LNCaP clone FGC (cell line): ENCODE measurements at places on chromosomes 1 and 21.
A peak's percentile ranks its signal among the peaks of the same experiment; 100 is the strongest.

- DNase-seq: no peak
Observed at GRCh38 chr1:203252678-203253077, 23.2 kb upstream of the CHIT1 start.

GRCh38 chr1:46246548-46247435, 771 bp upstream of the RAD54L start:
- no peak for DNase-seq

DNA sequence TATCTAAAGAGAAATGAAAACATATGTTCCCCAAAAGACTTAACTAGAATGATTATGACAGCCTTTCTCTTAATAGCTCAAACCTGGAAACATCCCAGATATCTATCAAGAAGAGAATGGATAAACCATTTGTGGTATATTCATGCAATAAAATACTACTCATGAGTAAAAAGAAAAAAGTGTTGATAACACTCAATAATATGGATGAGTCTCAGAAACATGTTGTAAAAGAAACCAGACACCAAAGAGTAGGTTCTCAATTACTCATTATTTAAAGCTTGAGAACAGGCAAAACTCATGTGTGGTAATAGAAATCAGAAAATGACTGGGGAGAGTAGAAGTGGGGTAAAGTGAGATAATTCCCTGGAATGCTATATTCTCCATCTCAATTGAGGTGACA, 154.1 kb downstream of the PHTF1 start:
- no peak for DNase-seq

GRCh38 chr1:107529511-107530149, 388.8 kb downstream of the NTNG1 start:
- DNase-seq: peak; percentile 84

- DNase-seq: no peak
Observed at GRCh38 chr1:9075022-9075421, 5.6 kb upstream of the SLC2A5 start.

GRCh38 chr1:181208967-181209366, 120.5 kb downstream of the IER5 start:
- DNase-seq: no peak

GRCh38 chr1:80540596-80540995, 1260.1 kb upstream of the ADGRL2 start:
- DNase-seq: no peak

DNA sequence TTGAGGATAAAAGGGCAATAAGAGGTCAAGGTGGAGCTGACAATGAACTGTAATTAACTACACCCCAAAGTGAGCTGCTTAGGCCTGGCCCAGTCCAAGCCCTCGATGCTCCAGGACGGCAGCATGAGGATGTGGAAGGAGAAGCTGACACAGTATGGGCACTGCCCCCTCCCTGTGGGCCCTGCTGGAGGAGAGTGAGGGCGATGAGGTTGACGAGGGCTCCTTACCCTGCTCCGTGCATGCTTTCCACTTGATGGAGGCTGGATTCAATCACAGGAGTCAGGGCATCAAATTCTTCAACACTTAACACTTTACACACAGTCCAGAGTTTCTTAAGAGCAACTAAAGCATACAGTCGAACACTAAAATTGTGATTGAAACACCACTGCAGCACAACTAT, 32.4 kb downstream of the COA6 start:
- no peak for DNase-seq

DNA sequence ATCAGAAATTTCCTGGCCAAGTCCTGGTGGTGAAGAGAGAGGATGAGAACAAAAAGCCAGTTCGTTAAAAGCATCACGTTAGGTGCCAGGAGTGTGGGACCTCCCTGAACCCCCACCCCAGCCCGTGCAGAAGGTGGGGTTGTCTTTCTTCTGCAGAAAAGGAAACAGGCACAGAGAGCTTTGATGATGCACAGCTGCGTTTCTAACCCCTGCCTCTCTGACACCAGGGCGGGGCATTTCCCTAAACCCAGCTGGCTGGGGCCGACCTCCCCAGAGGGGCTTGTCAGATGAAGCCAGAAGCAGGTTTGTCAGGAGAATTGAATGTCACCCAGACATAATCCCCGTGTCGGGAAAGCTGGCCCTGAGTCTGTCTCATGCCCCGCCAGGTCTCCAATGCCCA, 189.3 kb upstream of the EDN2 start:
- DNase-seq: no peak

DNA sequence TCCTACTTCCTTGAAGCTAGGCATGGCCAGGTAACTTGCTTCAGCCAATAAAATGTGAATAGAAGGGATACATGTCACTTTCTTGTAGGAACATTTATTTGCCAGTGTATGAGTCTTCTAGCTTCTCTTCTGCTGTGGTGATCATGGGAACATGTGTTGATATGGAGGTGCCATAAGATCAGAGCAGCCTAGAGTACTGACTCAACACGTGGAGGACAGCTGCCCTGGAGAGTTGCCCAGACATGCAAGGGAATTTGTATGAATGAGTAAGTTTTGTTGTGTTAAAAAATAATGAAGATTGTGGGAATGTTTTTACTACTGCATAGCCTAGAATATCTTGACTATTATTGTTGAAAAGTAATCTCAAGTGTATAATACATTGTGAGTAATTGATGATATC, 502.3 kb downstream of the NUF2 start:
- no peak for DNase-seq

DNA sequence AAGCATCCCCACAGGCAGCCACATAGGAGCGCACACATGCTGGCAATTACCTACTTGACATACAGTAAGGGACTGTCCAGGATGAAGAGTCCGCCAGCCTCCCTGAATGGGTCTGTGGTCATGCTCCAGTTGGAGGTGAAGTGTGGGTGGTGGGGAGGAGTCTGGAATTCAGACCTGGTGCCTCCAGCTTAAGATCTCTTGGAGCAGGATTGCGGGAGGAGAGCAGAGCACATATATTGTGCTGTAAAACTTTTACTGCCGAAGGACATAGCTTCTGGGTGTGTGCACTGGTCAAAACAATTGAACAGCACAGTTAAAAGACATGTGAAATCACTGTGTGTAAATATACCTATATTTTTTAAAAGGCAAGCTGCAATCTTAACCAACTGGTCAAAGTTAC, 17.9 kb downstream of the STK40 start:
- no peak for DNase-seq

GRCh38 chr21:20302084-20302483, 696.1 kb upstream of the NCAM2 start:
- DNase-seq: no peak

DNA sequence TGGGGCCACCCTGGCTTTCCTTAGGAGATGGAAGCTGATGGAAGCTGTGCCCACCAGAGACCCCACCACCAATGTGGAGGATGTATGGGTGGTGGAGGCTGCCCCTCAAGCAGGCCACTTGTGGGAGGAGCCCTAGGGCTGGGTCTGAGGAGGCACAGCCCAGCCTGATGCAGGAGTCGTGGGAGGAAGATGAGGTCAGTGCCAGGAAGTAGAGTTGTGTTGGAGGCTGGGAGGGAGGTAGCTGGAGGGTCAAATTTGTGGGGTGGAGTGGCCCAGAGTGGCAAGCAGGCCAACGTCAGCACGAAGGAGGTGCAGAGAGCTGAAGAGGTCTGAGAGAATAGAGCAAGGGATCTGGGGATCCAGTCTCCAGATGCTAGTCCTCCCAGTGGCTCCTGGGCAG, 119.0 kb upstream of the USP24 start:
- no peak for DNase-seq

DNA sequence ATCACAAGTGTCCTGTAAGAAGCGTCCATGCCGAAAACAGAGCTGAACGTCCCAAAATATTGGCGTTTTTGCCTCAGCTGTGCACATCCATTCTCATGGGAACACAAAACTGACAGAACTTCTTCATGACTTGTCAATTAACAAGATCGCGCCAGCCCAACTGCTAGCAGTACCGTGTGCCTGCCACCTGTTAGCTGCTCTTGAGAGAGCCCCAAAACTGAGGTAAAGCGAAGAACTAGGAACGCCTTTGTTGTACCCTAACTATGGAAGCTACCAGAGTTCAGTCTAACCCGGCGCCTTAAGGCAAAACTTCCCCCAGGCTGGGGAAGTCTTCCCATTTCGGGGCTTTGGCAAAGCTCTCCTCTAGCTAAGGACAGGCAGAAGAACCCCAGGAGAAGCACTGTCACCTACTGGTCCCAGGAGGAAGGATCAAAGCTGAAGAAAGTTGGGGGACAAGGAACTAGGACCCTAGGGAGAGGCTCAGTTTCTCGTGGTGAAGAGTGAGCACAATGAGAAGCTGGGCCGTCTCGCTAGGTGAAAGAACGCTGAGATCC, 719 bp downstream of the EYA3 start:
- DNase-seq: no peak

- DNase-seq: no peak
Observed at GRCh38 chr21:25328736-25329135, 278.5 kb downstream of the MRPL39 start.

DNA sequence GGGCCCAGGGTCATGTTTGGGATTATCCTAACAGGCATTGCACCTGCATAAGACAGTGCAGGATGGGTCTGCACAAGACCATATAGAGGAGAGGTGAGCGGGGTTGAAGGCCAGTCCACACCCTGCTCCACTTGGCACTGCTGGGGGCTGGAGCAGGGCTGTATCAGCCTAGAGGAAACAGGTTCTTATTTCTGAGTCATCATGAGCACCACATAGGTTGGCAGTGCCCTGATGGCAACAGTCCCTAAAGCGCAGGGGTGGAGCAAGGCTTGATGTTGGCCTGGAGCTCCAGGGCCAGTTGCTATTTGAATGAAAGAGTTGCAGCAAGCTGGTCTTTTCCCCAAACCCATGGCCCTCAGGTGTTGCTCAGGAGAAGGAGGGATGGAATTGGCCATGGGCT, 29.8 kb upstream of the BMP8B start:
- DNase-seq: no peak

DNA sequence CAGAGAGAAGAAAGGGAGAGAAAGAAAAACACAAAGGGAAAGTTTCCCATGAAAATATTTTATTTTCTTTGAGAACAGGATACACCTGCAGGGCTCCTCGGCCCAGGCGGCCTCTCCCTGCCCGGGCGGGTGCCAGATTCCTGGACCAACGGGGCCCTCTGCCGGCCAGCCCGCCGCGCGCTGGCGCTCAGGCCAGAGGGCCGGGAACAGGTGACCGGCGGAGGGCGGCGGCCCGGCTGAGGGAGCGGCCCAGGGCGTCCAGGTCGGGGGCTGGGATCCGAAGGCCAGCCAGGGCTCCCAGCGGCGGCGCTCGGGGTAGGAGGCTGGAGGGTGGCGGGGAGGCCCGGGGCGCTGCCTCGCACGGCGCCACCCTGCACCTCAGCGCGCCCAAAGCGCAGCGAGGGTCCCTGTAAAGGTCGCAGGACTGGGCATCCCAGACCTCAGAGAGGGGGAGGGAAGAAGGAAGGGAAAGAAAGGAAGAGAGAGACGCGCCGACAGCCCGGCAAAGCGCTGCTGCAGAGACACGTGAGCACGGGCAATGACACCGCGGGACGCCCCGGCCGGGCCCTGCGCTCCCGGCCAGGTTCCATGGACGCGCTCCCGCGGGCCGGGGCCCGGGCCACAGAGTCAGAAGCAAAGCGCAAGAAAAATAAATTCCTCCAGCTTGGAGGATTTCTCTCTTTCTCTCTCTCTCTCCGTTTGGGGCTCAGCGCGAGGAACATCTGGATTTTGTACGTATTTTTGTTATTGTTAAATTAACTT, 927 bp downstream of the WNT9A start:
- peak; percentile 48 for DNase-seq

DNA sequence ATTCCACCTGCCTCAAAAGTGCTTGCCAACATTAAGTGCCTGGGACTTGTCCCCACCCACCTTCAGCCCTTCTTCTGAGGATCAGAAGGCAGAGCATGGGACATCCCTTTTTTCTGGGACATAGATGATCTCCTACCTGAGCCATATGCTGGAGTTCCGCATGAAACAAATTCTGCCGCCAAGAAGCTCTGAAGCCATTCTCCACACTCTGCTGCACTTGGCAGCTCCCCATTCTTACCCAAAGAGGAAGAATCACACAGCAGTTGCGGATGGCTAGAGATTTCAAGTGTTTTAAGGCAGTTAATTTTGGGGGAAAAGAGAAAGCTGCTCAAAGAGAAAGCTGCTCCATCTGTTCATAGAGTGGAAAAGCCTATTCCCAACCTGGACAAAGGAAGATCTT, 197.3 kb upstream of the COA6 start:
- no peak for DNase-seq

- DNase-seq: no peak
Observed at GRCh38 chr1:198809247-198809646, 170.4 kb downstream of the PTPRC start.

- no peak for DNase-seq
Observed at GRCh38 chr1:27931184-27931583, 3.6 kb upstream of the SMPDL3B start.

DNA sequence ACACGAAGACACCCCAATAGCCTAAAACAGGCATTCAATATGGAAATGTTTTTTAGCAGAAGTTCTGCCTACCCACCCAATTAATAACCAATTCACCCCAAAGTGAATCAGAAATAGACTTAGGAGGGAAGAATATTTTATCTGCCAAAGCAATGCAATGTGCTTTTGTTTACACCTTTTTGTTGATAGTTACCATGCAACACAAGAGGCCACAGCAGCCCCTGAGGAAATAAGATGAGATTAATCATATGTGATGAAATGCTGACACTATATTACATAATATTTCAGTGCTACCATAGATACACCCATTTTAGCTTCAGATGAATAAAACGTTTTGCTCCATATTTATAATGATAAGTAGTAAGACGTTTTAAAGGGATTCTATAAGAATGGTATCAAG, 60.9 kb upstream of the RGS2 start:
- no peak for DNase-seq

- no peak for DNase-seq
Observed at GRCh38 chr1:197462539-197462938, 194.5 kb downstream of the CRB1 start.

DNA sequence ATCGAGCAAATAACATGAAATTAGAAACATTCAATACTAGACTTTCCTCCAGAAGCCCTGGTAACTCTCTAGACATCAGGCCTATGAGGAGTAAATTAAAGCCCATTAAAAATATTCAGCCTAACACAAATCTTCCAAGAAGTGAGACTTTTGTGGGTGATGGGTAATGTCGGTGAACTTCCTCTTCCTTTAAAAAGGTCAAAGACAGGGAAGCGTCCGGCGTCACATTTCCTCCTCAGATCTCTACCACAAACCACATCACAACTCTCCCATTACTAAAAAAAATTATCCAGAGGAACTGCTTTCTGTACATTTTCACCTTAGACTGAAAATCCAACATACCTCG, 1.4 kb downstream of the EIF4G3 start:
- no peak for DNase-seq

DNA sequence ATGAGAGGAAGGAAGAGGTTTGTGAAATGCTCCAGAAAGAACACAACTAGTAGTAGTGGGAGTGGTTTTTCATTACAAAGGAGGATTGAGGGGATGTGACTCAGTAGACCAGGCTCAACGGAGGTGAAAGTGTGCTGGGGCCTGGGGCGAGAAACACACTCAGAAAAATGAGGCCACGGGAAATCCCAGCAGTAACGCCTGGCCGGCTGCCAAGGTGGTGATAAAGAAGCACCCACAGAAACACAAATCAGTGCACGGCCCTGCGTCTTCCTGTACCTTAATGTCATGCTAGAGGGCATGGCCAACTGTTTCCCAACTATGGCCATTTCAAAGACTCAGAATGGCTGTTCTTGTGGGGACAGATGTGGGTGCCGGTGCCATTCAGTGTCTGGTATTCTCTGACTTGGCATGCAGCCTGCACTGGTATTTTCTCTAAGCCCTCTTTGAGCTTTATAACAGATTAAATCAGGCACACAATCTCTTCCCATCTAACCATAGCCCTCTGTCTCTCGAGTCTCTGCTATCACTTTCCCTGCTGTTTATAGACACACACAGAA, 38.2 kb downstream of the URB2 start:
- no peak for DNase-seq
